ENCODE measurements at places on chromosomes 11 and 22.

- no peak for DNase-seq
Observed at GRCh38 chr11:120909676-120910416, 114.1 kb upstream of the TBCEL start.

GRCh38 chr11:75422248-75423231 lies 10.5 kb downstream of the KLHL35 start:
- DNase-seq = no peak

GRCh38 chr11:110032259-110032658 lies 60.9 kb upstream of the ZC3H12C start:
- DNase-seq = no peak

- no peak for DNase-seq
Observed at GRCh38 chr22:36741204-36741793, 34.6 kb downstream of the IFT27 start.

DNA sequence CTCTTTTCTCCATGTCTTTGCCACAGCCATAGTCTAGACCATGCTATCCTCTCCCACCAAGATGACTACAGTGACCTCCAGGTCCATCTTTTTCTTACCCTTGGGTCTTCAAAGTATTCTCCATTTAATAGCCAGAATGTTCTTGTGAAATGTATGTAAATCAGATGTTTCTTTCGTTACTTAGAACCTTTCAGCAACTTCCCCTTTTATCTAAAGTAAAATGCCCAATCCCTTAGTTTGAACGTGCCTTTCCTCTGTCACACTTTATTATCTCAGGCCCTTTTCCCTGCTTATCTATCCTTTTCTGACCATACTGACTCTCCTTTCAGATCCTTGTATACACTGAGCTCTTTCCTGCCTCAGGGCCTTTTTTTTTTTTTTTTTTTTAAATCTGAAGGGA lies 17.9 kb downstream of the RBM4B start:
- DNase-seq = no peak

DNA sequence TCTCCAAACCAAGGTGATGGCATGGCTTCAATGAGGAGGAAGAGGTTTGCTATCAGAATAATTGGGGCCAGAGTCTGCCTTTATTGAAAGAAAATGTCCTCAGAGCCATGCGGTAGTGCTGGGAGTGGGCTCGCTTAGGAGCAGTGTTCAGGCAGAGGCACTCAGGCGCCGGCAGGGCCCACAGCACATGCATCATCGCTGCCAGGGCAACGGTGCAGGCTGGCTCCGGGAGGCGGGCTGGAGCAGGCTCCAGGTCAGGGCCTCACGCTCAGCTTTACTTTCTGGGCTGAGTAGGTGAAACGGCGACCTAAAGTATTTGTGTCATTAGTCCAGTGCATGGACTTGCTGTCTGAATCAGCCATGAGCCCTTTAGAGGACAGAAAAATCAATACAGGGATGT lies 169.9 kb upstream of the CCDC90B start:
- no peak for DNase-seq

DNA sequence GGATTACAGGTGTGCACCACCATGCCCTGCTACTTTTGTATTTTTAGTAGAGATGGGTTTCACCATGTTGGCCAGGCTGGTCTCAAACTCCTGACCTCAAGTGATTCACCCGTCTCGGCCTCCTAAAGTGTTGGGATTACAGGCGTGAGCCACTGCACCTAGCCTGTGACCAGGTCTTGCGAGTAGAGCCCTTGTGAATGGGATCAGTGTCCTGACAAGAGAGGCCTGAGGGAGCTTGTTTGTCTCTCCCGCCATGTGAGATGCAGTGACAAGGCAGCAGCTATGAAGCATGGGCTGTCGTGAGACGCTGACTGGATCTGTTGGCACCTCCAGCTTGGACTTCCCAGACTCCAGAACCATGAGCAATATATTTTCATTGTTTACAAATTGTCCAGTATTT lies 69.3 kb downstream of the LRRC32 start:
- no peak for DNase-seq

- no peak for DNase-seq
Observed at GRCh38 chr11:64035576-64035975, at the start of gene FLRT1. Gene FLRT1, plus strand, starts transcription at chr11:64035931. Its CDS starts 80,337 bp downstream, at chr11:64116268.

- no peak for DNase-seq
Observed at GRCh38 chr11:110679323-110679975, 32.8 kb downstream of the ARHGAP20 start.

DNA sequence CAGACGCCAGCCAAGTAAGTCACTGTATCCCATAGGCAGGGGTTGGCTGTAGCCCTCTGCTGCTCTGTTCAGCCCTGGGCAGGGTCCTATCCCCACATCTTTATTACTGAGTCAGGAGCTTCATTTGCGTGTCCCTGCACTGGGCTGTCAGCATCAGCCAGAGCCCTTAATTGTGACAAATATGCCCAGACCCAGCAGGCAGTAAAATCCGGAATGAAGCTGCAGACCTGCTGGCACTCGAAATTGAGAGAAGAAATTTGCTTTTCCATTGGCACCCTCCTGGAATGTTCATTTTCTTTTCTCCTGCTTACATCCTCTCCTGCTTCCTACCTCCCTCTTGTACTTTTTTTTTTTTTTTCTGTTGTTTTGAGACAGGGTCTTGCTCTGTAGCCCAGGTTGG lies 43.8 kb downstream of the CEP164 start:
- DNase-seq = no peak

DNA sequence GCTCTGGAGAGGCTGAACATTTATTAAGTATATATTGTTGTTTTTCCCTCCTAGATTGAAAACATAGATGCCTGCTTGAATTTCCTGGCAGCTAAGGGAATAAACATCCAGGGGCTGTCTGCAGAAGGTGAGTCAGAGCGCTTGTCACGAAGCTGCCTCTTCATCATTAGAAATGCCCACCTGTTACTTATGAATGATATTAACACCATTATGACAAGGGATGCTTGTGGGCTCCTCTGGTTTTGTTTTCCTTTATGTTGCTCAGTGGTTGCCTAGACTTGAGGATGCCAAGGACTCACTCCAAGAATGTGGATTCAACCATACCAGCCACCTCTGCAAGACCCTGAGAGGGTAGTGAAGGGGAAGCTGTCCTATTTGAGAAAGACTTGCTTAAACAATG lies 156.2 kb downstream of the NAV2 start:
- no peak for DNase-seq

DNA sequence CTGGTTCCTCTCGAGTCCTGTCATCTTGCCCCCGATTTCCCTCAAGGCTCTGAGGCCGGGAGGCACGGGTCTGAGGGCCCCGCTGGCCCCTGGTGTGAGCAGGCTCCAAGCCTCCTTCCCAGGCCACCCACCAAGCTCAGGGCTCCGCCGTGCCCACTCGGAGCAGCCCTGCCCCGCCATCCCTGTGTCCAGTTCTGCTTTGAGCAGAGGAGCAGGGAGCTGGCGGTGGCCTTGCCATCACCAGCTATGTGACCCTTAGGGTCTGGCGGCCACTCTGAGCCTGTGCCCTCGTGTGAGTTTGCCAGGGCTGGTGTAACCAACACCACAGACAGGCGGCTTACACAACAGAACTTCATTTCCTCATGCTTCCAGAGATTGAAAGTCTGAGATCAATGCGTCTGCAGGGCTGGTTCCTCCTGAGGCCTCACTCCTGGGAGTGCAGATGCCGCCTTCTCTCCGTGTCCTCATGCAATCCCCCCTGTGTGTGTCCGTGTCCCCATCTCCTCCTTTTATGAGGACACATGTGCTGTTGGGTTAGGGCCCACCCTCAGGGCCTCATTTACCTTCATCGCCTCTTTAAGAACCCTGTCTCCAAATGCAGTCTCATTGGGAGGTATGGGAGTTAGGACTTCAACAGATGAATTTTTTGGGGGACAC lies 36.5 kb upstream of the CELSR1 start:
- no peak for DNase-seq

DNA sequence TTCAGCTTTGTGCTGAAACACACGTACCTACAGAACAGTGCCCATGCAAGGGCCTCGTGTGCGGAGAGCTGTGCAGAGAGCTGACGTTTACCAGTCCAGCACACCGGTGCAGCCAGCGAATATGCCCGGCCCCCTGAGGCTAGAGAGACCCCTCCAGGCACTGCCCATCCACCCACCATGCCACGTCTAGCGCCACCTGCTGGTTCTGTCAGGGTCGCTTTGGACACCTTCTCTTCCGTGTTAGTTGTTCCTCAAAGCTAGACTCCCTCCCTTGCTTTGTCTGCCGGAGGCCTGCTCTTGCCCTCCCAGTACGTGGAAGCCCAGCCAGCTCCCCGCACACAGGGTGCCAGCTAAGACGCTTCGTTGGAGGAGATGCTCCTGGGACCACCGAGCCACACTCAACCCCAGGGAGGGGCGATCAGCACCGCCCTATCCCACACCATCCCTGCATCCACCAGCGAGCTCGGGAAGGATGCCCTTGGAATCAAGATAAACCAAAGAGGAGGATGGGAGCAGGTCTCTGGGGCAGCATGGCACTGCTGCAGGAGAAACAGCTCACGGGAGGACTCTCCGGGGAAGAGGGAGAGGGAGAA lies 43.4 kb downstream of the CPT1A start:
- DNase-seq = no peak

DNA sequence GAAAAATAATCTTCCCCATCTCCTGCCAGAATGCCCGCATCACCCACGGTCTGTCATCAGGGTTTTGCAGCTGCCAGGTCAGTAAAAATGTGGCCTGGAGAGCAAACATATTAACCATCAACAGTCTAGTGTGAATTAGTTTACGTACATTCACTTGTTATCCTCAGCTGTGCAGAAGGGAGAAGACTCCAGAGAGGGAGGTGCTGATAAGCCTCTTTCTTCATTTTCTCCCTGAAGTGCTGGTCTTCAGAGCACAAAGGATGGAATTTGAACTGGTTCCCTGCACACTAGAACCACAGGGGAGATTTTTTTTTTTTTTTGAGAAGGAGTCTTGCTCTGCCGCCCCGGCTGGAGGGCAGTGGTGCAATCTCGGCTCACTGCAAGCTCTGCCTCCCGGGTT lies 8.2 kb downstream of the FGF19 start:
- DNase-seq = no peak

- no peak for DNase-seq
Observed at GRCh38 chr11:942823-943222, 17.2 kb downstream of the AP2A2 start.

DNA sequence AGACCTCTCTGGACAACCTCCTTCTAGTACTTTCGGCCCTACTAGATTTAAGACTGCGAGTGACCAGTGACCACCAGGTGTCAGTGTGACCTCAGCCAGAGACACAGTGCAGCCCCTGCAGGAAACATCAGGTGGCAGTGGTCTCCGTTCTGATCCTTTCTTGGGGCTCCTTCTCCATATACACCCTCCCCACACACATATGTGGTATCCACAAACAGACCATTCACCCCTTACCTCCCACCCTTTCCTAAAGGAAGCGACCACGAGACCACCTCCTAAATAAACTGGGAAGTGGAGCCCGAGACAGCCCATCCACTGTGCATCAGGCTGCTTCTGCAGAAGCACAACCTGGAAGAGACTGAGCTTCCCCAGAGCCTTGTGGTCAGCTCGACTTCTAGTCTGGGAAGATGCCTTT lies 38.5 kb upstream of the CYP2D6 start:
- DNase-seq = peak; percentile 48

DNA sequence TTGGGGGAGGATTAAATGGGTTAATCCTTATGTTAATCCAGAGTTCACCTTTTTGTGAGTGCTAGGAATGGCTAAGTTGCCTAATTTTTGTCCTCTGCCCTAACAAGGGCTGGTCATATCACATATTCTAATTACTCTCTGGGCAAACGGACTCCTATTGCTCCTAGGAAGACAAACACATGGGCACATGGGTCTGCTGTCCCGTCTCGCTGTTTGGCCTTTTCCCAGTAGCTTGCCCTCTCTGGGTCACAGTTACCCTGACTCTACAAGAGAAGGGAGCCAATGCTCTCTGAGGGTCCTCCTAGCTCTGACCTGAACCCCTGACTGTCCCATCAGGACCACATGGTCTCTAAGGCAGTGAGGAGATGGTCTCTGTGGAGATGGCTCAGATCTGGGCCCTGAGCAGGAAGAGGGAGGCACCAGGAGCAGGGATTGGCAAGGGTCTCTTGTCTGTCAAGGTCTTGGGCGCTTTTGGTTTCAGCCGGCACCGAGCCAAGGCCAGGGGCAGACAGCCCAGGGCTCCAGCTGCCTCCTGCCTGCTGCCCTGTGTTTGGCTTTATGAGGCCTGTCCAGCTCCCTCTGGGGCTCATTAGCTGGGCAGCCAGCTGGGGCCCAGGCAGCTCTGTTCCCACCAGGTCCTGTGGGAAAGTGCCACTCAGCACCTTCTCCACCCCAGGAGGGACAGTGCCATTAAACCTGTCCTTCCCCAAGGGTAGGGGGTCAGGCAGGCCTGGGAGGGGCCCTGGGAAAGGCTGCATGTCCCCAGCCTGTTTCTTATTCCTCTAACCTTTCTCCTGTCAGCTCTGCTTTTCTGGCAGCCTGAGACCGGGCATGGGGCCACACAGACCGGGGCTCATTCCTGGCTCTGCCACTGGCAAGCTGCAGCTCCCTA lies 559.9 kb downstream of the MN1 start:
- no peak for DNase-seq

DNA sequence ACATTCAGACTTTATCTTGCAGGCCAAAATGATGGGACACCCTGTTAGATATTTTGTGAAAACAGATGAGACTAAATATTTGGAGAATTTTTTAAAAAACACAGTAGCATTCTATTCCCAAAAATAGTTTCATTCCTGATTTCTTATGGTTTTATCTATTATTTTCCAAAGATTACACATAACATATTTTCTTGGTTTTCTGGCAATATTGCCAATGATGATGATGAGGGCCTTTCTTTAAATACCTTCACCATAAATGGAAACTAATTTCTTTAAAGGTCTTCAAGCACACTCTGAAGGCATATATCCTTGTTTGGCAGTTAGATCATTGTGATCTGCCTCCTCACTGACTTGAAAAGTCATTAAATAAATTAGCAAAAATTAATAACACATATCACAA lies 522.3 kb upstream of the LUZP2 start:
- no peak for DNase-seq

DNA sequence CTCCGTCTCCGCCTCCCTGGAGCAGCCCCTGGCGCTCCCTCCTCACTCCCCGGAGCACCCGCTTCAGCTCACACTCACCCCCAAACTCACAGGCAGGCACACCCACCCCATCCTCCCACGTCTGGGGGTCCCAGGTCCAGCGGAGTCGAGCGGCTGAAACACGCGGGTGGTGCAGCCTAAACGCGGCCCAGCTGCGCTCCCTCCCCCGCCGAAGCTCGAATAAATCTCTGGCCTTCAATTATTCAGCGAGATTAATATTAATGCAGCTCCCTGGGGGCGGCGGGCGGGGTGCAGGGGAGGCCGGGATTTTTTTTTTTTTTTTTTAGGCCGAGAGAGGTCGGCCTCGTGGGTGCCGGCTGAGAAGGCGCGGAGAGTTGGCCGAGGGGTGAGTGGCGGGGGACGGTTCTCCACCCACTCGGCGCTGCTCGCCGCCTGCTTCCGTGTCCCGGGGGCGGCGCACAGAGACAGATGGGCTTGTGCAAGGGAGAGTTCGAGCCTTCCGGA lies 524 bp upstream of the SLC1A2 start:
- DNase-seq = no peak

Measured in activated CD4-positive, CD25-positive, alpha-beta regulatory T cell (primary cell).